ENCODE measurements at places on chromosomes 7 and 10. TPM values are rescaled to one million over a fixed set of nuclear protein-coding genes. Genes with fewer than 3 reads are reported as not detected.

Gene SFTPA2
- total RNA-seq, result not detected

Gene OPN1SW
- not detected for total RNA-seq

Gene TRUB1
- total RNA-seq, result 25.4 TPM

Gene ZNF425
- total RNA-seq, result 3.8 TPM

Gene CTAGE8
- total RNA-seq, result 0.13 TPM

Gene KCNH2
- not detected for total RNA-seq

Gene BLNK
- not detected for total RNA-seq

Gene SLC13A1
- not detected for total RNA-seq

Gene WNT16
- total RNA-seq, result 0.22 TPM

Gene LIPJ
- not detected for total RNA-seq

Gene SLC18A2
- not detected for total RNA-seq

Gene MSMB
- total RNA-seq, result not detected

Gene SPDYE16
- not detected for total RNA-seq

Gene FGFR2
- total RNA-seq, result not detected

Gene TCAF2
- total RNA-seq, result 5.9 TPM

Gene ANKRD61
- not detected for total RNA-seq

Gene ENTPD1
- not detected for total RNA-seq

Gene MCM10
- total RNA-seq, result 3.4 TPM

Gene TDRD1
- total RNA-seq, result not detected

Gene AP1S1
- 236 TPM for total RNA-seq

Gene SLC26A5
- not detected for total RNA-seq

Gene PIP
- not detected for total RNA-seq

Gene EMX2
- 13.4 TPM for total RNA-seq

Gene CFAP43
- not detected for total RNA-seq

Gene SEMA3E
- 1.6 TPM for total RNA-seq

Gene TECTB
- not detected for total RNA-seq

Gene CPA2
- not detected for total RNA-seq

Gene ADAM22
- total RNA-seq, result not detected

Gene OR2A7
- total RNA-seq, result not detected

Gene SVIL
- 6.6 TPM for total RNA-seq

Gene NKX2-3
- not detected for total RNA-seq

Gene YKT6
- total RNA-seq, result 149 TPM

Gene PLXNA4
- total RNA-seq, result 0.89 TPM

Gene ADRB1
- total RNA-seq, result not detected

Gene OR6B1
- total RNA-seq, result not detected

Gene ITIH5
- total RNA-seq, result not detected

Gene TLX1
- not detected for total RNA-seq

Gene HOXA10
- 27.4 TPM for total RNA-seq

Gene CCDC7
- 19.1 TPM for total RNA-seq

Gene GIMAP2
- total RNA-seq, result 0.13 TPM

Gene MYO1G
- total RNA-seq, result not detected

Gene FUOM
- total RNA-seq, result 24.5 TPM

Gene GLI3
- total RNA-seq, result 4.0 TPM

Gene SMARCD3
- total RNA-seq, result 32.2 TPM

Gene CALML3
- total RNA-seq, result not detected

Gene CACNA2D1
- total RNA-seq, result 31.1 TPM

Gene DYDC2
- not detected for total RNA-seq

Gene PDE6C
- total RNA-seq, result not detected

Gene NRF1
- total RNA-seq, result 7.0 TPM
